Cortex of kidney (tissue), 1 donor: ENCODE measurements at places on chromosomes 11 and 22.

- DNase-seq, result no peak
Measured at GRCh38 chr11:61746442-61747191, 5.8 kb upstream of the MYRF start.

DNA sequence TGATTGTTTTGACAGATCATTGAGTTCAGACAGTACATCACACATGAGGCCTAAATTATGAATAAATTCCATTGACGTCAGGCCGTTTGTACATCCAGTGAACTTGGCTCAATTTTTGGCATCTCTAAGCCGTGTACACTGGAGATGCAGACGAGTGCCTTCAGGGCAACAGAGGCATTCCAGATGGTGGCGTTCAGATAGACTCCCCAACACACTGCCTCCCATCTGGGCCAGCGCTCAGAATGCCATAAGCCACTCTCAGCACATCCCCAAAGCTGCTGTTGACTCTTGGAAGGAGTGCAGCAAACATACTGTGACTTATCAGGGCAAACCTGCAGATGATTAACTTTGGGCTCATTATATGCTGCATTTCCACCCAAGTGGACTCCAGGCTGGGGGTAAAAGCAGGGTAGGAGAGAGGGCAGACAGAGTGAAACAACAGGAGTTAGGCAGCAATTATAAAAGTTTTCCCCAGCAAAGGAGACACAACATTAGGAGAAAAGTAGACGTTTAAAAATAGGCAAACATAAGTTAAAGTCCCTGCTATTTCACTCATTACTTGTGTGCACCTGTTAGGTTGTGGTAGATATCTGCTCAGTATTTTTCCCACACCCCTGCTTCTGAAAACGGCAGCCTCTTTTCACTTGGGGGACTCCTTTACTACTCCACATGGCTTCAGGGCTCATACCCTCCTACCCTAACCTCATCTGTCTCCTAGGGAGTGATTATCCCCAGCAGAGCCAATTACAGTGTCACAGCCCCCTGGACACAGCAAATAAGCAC lies 60.2 kb upstream of the PDE3B start:
- DNase-seq, result no peak

GRCh38 chr11:118341815-118342489 lies 553 bp downstream of the CD3D start:
- DNase-seq, result no peak

- DNase-seq, result no peak
Measured at GRCh38 chr11:17547932-17548331, 873 bp downstream of the OTOG start.

DNA sequence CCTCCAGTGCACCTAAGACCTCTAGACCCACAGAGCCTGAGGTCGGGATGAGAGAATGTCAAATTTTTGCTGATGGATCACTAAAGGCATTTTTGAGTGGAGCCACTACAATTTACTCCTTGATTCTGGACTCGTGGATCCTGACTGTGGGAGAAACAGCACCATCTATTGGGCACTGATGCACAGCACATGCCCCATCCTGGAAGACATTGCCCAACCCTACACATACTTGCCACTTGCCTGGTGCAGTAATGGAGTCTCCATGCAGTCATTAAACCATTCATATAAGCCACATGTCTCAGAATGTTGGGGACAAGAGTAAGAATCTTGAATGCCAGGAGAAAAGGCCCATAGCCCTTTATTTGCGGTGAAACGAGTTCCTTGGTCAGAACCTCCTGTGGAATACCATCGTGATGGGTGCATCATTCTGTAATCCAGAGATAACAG lies 103.9 kb downstream of the GGTLC2 start:
- no peak for DNase-seq

GRCh38 chr11:122863704-122864326 lies 18.7 kb upstream of the JHY start:
- no peak for DNase-seq

- DNase-seq, result no peak
Measured at GRCh38 chr11:80383655-80384054, 942.8 kb upstream of the TENM4 start.

GRCh38 chr11:18452927-18453326 lies 2.7 kb upstream of the LDHAL6A start:
- DNase-seq, result no peak

DNA sequence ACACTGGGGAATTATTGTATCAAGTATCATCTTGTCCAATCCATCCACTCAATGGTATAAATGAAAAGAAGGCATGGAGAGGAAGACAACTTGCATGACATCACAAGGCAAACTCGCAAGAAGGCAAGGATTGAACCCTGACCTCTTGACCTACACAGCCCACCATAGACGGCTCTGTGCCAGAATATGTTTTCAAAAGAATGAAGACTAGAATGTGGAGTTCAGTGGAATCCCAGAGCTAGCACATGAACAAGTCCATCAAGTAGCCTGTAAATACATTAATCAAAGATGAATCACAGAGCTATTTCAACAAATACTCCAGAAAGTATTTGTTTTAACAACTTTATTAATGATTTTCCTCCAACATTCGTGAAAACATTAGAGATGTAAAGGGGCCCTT lies 189.7 kb downstream of the GUCY1A2 start:
- DNase-seq, result no peak
